ENCODE measurements at places on chromosomes 12 and 14.

DNA sequence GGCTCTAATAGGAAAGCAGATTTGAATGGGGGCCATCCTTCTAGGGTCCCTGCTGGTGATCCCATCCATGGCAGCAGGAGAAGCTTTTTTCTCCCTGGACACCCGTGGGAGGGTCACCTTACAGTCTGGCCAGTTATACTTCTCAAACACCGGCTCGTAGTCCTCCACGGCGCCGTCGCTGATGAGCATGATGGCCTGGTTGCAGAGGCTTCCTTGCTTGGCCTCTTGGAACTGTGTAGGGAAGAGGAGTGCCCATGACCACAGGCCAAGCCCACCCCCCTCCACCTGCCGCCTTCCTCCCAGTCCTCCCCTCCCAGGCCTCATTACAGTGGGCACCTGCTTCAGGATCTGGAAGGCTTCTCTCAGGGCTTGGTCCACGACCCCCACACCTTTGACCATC, 33.8 kb downstream of the CACNA2D4 start:
- no peak for DNase-seq

- DNase-seq: no peak
Measured at GRCh38 chr14:67331368-67332125, 28.1 kb downstream of the ATP6V1D start.

DNA sequence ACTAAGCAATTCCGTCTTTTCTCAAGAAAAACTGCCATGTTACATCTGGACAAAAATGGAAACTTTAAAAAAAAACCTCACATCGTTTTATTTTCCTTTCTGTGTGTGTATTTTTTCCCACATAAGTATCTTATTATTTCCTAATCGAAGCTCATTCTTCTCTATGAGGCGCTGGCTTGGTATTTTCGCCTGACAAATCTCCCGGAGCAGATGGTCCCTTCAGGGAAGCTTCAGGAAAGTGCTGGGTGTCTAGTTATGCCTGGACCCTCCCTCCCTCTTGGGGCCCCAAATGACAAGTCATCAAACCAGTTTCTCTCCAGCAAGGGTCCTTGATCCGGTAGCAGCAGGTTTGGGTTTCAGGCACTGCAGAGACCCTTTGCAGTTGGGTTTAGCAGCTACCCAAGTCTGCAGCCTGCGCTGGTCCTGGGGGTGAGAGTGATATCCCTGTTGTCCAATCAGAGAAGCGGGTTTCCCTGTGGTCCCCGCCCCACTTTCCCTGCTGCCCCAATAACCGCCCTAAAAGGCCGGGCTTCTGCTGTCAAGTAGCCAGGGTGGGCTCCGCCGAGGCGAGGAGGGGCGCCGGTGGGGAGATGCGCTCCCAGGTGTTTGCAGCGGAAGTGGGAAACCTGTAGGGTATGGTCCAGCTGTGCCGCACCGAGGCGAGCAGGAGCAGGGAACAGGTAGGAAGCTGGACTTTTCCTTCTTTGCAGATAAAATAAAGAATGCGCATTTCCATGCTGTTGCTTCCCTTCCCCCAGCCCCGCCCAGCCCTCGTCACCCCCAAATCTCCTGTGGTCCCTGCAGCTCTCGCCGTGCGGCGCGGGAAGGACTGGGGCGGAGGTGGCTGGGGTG, at the start of gene CNTN1:
TSS of gene CNTN1 (plus strand) at position 527 of the 852 bp plus-strand sequence.
- peak; percentile 57 for DNase-seq

DNA sequence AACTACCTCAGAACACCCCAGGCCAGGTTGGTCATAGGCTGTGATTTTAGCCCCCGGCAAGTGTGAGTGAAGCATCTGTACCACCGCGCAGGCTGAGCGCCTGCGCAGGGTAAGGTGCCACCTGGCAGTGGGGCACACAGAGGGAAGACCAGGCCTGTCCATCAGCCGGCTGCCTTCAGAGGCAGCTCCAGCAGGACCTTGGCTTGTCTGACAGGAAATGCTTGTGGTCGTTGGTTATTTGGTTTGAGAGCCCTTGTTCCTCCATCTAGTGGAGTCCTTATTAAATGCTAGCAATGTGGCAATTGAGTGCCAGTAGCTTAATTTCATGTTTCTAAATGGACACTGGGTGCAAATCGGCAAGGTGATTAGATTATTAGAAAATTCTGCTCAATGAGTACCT, 27.5 kb downstream of the SLC25A29 start:
- DNase-seq: peak; percentile 70

DNA sequence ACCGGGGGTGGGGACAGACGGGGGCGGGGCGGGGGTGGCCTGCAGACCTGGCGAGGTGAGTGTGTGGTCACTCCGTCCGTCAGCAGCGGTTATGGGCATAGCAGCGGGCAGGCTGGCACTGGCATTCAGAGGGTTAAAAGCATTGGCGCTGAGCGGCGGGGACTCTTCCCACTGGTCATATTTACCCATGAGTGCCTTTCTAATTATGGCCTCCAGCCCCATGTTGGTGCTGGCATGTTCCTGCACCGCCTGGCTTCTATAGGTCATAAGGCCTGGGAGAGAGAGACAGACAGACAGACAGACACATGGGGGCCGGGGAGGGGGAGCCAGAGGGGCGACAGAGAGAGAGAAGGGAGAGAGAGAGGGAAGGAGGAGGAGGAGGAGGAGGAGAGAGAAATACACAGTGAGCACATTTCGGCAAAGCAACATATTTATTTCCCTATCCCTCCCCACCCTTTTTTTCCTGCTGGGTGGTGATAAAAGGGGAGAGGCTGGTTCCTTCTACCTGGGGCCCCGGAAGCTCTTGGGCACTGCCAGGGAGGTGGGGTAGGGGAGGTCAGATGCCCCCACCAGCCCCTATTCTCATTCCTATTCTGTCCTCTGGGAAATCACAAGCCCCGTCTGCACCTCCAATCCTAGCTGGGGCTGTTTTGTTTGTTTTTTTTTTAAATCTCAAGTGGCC, 32.6 kb downstream of the RFLNA start:
- DNase-seq: no peak

DNA sequence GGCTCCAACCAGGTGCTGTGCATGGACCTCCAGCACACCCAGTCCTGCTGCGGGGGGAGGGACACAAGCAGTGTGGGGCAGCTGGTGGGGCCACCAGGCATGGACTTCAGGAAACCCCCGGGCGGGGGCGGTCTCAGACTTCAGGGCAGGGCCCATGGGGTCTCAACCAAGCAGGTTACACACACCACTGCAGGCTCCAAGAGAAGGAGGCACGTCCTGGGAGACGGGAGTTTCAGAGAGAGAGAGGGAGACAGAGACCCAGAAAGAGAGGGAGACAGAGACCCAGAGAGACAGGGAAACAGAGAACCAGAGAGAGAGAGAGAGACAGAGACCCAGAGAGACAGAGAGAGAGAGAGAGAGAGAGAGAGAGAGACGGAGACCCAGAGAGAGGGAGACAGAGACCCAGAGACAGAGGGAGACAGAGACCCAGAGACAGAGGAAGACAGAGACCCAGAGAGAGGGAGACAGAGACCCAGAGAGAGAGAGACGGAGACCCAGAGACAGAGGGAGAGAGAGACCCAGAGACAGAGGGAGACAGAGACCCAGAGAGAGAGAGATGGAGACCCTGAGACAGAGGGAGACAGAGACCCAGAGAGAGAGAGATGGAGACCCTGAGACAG, 128.9 kb downstream of the NCOR2 start:
- DNase-seq: no peak

DNA sequence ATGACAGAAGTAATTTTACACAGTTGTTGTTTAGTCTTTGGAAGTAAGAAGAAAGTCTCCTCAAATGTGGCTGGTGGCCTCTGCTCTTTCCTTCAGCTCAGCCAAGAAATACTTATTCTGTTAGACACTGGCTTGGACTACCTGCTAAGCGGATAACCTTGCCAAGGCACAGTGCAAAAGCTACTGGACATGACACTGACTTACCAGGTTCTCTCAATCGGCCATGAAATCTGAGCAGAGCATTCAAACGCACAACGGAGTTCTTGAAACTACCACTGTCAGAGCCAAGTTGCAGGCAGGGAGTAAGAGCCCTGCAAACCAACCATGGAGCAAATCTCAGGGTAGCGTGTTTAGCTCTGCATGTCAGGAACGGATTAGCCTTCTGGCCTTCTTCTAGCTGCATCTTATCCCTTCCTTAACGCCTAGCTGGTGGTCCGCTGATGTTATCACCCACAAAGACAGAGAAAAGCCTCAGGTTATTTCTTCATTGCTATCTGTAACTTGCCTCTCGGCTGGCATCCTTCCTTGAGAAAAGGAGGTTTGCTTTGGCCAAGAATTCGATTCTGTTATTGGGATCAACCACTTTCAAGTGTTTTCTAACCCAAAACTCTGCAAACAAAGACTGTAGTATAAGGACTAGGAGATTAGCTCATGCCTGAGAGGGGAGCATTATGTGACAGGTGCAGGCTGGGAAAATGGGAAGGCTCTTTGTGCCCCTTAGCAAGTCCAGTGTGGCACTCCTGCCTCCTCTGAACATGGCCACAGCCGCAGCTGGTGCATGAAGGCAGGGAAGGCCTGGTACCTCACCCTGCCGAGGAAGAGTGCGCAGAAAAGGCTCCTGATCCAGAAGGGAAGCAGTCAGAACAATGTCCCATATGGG, 223.4 kb downstream of the GLT1D1 start:
- DNase-seq: no peak

GRCh38 chr12:976644-977043, 14.4 kb upstream of the ERC1 start:
- DNase-seq: no peak

- DNase-seq: no peak
Measured at GRCh38 chr12:104583301-104583700, 126.6 kb downstream of the CHST11 start.

DNA sequence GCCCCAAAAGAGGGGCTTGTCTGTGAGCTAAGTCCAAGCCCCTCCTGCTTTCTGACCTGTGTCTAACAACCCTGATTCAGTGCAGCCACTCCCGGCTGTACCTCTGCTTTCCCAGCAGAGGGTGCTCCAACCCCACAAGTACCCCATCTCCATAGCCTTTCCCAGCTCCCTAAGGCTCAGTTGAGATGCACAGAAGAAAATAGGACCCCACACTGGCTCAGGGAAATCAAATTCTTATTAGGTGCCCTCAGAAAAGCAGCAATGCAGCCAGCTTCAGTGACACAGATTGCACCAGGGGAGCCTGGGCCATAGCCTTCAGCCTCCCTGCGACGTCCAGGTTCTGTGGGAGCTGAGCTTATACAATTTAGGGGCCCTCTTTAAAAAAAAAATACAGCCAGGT, 49.9 kb downstream of the LRRC74A start:
- no peak for DNase-seq

DNA sequence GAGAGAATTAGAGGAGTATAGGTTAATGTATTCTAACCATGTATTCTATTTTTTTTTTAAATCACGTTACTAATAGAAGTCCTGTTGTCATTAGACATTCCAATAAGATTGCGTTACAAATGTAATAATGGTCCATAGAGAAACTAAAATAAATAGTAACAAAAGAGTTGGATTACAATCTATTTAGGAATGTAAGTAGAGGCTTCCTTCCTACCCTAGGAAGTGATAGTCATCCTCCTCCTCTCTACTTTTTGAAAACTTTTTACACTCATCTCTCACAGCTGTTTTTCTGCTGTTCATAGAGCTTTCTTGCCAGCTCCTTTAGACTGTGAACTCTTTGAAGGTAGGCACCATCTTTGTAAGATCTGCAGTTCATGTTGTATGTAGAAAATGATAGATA, 23.6 kb downstream of the TRHDE start:
- no peak for DNase-seq

- no peak for DNase-seq
Measured at GRCh38 chr12:124704619-124705018, 137.2 kb upstream of the NCOR2 start.

- no peak for DNase-seq
Measured at GRCh38 chr12:106767954-106768822, 6.3 kb upstream of the RIC8B start.

DNA sequence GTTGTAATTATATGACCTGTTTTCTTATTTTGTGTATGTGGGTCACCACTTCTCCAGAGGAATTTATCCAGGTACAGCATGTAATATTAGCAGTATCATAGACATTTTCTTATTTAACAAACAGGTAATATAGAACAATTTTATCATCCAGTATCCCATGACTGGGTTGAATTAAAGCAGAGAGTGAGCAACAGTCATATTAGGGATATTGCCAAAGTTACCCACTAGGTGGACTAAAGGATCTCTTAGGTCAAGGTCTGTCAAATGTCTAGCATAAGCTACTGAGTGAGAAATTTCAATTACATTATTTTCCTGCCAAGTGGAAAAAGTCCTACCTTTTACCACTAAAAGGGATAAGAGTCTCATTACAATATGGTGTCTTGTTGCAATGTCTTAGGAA, 62.1 kb upstream of the TRIM9 start:
- DNase-seq: no peak

DNA sequence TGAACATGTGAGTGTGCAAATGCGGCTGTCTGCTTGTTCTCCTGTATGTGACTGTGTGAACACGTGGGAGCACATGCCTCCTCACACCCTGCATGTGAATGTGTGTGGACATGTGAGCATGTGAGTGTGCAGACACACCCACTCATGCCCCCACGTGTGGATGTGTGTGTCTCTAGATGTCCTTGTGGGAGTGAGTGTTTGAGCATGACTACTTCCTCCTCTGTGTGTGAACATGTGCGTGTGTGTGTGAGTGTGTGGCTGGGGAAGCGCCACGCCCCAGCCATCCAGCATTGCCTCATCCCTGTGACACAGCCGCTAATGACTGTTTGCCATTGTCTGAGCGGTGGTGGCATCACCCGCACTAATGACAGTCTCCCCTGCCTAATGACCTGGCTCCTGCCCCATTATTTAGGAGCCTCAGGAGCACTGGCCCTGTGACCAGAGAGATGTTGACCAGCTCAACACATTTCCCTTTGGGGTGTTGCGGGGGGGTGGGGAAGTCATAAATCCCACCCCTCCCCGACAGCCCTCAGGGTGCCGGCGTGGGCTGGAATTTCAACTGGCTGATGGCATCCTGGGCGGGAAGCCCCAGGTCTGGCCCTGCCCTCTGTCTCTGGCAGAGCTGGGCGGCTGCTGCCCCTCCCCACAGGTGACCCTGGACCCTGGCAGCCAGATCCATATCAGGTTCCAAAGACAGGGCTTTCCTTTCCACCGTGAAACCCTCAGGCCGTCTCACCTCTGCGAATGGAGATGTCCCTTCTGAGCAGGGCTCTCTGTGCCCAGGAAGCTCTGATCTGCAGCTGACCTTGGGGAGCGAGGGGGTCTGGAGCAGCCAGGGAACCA, 11.5 kb upstream of the KRT80 start:
- DNase-seq: peak; percentile 76

DNA sequence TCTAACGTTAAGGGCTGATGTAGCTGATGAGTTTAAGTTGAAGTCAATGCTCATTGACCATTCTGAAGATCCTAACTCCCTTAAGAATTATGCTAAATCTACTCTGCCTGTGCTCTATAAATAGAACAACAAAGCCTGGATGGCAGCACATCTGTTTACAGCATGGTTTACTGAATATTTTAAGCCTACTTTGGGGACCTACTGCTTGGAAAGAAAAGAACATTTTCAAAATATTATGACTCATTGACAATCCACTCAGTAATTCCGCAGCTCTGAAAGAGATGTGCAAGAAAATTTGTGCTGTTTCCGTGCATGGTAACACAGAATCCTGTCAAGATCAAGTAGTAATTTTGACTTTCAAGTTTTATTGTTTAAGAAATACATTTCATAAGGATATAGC, 35.0 kb upstream of the NAV3 start:
- DNase-seq: no peak

All from lower lobe of right lung (tissue), 2 donors.